Activated T-helper 2 cell treated with anti-CD3 and anti-CD28 coated beads, Interferon-gamma antibody, Interleukin-2, Interleukin-4, amounts not matched to agents 10 μg/mL and 5 μg/mL and 100 μg/mL, durations not matched to agents 14 hours and 24 hours and 36 hours (primary cell): ENCODE measurements at places on chromosomes 5 and 9. TPM values are rescaled to one million over a fixed set of nuclear protein-coding genes. Genes with fewer than 3 reads are reported as not detected.

The LAMC3 gene
- total RNA-seq, result not detected in 2 replicates

The NUTM2F gene
- total RNA-seq, result not detected in 2 replicates

DNA sequence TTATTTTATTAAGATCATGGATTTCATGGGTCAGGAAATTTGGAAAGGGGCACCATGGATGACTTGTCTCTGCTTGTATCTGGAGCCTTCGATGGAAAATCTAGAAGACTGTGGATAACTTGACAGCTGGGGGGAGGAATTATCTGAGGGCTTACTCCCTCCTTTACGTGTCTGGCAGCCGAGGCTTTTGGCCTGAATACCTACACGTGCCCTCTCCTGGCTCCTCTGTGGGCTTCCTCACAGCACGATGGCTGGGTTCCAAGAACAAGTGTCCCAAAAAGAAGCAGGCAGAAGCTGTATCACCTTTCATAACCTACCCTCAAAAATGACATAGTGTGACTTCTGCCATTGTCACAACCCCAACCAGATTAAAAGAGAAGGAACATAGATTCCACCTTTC is 228.9 kb downstream of the GRIA1 start:
- no peak overlapping the region for H3K4me3 ChIP-seq
- no peak overlapping the region for H3K27ac ChIP-seq
- H3K27me3 ChIP-seq, result no peaks in the 10 kb centered on the region
- no peak for DNase-seq
- no peaks in the 10 kb centered on the region for H3K4me1 ChIP-seq
- H3K36me3 ChIP-seq, result no peaks in the 10 kb centered on the region

DNA sequence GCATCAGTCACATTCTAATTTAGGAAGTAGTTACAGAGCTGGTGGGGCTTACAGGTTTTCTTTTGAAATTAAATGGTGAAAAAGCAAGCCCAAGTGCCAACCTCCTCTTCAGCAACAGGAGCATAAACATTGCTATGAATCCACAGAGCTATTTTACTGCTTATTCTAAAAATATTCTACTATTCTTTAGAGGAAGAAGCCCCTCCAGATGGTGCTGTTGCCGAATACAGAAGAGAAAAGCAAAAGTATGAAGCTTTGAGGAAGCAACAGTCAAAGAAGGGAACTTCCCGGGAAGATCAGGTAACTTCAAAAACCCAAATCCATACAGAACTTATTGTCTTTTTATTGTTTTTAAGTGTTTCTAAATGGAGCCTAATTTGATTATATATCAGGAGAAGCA is 202.8 kb downstream of the CWC27 start:
- no peaks in the 10 kb centered on the region for H3K27me3 ChIP-seq
- no peak for DNase-seq
- peaks cover 10% of the 10 kb centered on the region for H3K36me3 ChIP-seq
- H3K27ac ChIP-seq, result no peak overlapping the region
- no peak overlapping the region for H3K4me3 ChIP-seq

DNA sequence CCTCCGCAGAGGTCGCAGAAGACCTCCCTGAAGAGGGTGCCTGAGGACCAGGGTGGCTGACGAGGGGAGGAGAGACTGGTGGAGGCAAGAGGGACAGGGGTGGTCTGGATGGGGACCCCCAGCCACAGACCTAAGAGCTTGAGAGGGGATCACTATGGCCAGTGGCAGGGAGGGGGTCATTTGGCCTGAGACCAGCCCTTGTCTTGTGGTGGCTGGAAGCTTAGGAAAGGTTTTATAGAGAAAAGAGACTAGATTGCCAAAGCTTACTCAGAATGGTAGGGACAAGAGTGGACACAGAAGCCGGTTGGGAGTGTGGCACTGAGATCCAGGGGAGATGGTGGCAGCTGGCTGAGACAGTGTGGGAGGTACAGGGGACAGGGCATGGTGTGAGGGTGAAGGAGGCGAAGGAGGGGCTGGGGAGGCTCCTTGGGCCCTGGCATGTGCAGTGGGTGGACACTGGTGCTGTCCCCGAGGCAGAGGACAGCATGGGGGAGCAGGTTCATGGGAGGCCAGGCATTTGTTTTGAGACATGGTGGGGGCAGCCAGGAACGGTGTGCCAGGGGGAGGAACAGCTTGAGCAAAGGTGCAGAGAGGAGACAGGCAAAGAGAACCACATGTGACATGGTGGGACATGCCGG is 123.0 kb downstream of the C9orf50 start:
- H3K4me1 ChIP-seq, result peaks cover 18% of the 10 kb centered on the region
- peak overlapping the region; percentile 60 for H3K27ac ChIP-seq
- DNase-seq, result no peak
- H3K27me3 ChIP-seq, result no peaks in the 10 kb centered on the region
- H3K36me3 ChIP-seq, result peaks cover 37% of the 10 kb centered on the region
- no peak overlapping the region for H3K4me3 ChIP-seq

GRCh38 chr9:13992138-13993088 is 321.5 kb downstream of the NFIB start:
- H3K4me1 ChIP-seq, result no peaks in the 10 kb centered on the region
- no peaks in the 10 kb centered on the region for H3K27me3 ChIP-seq
- H3K4me3 ChIP-seq, result no peak overlapping the region
- H3K36me3 ChIP-seq, result no peaks in the 10 kb centered on the region
- no peak for DNase-seq
